ENCODE measurements at places on chromosomes 4 and X. TPM values are rescaled to one million over a fixed set of nuclear protein-coding genes. Genes with fewer than 3 reads are reported as not detected.

The XKRX gene
- total RNA-seq, result not detected

GRCh38 chr4:42331914-42332368 lies 65.3 kb upstream of the SHISA3 start:
- no peak for DNase-seq
- no peaks in the 10 kb centered on the region for H3K27me3 ChIP-seq
- no peak overlapping the region for H3K4me3 ChIP-seq

The SMPX gene
- not detected for total RNA-seq

DNA sequence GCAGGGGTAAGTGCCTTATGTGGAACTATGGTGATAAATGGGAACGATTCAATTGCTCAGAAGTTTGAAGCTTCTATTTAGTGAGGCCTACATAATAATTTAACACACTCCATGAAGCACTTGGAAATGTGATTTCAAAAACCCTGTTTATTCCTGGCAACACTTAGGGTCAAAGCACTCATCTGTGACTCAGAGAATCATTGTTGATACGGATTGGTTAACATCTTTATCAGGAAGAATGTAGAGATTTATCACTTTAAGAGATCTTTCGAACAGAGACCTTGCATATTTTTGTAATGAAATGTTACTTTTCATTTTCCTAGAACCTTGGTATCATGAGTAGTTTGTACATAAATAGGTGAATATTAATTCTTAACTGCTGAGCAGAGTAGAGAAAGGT lies 269.1 kb upstream of the SLIT2 start:
- peaks cover 53% of the 10 kb centered on the region for H3K4me1 ChIP-seq
- H3K36me3 ChIP-seq, result peaks cover 5% of the 10 kb centered on the region
- H3K27ac ChIP-seq, result peak overlapping the region; percentile 95
- DNase-seq, result no peak
- no peak overlapping the region for H3K4me3 ChIP-seq

The RXFP1 gene
- not detected for total RNA-seq

GRCh38 chr4:31246856-31247255 lies 526.7 kb downstream of the PCDH7 start:
- peaks cover 22% of the 10 kb centered on the region for H3K4me1 ChIP-seq
- no peak overlapping the region for H3K4me3 ChIP-seq
- no peak overlapping the region for H3K27ac ChIP-seq
- DNase-seq, result no peak
- peaks cover 4% of the 10 kb centered on the region for H3K36me3 ChIP-seq

GRCh38 chr4:188767496-188767895 lies 628.3 kb downstream of the TRIML1 start:
- no peak overlapping the region for H3K27ac ChIP-seq
- DNase-seq, result no peak
- peaks cover 1% of the 10 kb centered on the region for H3K36me3 ChIP-seq

GRCh38 chrX:98405376-98405775 lies 1521.7 kb downstream of the RPA4 start:
- no peak overlapping the region for H3K27ac ChIP-seq
- H3K27me3 ChIP-seq, result no peaks in the 10 kb centered on the region
- DNase-seq, result no peak
- no peaks in the 10 kb centered on the region for H3K4me1 ChIP-seq

- H3K27ac ChIP-seq, result no peak overlapping the region
- H3K4me3 ChIP-seq, result no peak overlapping the region
- no peaks in the 10 kb centered on the region for H3K36me3 ChIP-seq
- DNase-seq, result no peak
Observed at GRCh38 chr4:138734746-138735145, 280.8 kb upstream of the NOCT start.

- DNase-seq, result no peak
- H3K27me3 ChIP-seq, result no peaks in the 10 kb centered on the region
- H3K36me3 ChIP-seq, result no peaks in the 10 kb centered on the region
- H3K27ac ChIP-seq, result peak overlapping the region; percentile 58
- no peak overlapping the region for H3K4me3 ChIP-seq
Observed at GRCh38 chr4:101328063-101328602, 19.2 kb downstream of the PPP3CA start.
